ENCODE measurements at places on chromosomes 16 and 17.
A peak's percentile ranks its signal among the peaks of the same experiment; 100 is the strongest.

- DNase-seq: no peak
Observed at GRCh38 chr17:44741316-44741715, 17.5 kb upstream of the ADAM11 start.

GRCh38 chr16:80027007-80027965 is 426.7 kb upstream of the MAF start:
- DNase-seq: no peak

DNA sequence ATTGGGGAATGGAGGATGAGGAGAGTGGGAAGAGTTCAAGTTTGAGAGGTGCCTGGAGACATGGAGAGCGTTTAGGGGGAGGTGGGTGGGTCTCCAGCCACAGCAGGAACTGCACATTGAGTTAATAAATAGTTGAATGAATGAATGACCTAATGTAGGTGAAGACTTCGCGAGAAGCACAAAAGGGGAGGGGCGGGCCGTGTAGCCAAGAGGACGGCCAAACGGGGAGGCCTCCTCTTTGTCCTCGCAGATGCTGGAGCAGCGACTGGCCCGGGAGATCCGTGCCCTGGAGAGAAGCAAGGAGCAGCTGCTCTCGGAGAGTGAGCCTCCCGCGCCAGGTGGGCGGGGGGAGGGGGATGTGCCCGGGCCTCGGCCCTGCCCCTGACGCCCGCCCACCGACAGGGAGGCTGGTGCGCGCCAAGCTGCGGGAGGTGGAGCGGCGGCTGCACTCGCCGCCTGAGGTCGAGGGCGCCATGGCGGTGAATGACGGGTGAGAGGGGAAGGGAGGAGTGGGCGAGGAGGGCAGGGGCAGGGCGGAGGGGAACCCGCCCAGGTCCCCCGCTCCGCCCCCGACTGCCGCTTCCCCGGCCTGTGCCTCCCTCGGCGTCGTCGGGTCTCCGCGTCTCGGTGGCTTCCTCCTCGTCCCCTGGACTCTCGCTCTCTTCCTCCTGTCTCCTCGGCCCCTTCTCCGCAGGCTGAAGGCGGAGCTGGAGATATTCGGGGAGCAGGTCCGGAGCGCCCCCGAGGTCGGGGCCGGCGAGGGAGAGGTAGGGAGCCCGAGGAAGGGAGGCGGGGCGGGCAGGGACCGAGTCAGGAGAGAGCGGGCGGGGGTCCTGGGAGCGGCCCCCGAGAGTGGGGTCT is 12.9 kb downstream of the SYCE1L start:
- DNase-seq: peak; percentile 64

GRCh38 chr16:85498607-85499006 is 114.5 kb upstream of the GSE1 start:
- DNase-seq: no peak

GRCh38 chr17:82073446-82073845 is 7.8 kb upstream of the DUS1L start:
- no peak for DNase-seq

DNA sequence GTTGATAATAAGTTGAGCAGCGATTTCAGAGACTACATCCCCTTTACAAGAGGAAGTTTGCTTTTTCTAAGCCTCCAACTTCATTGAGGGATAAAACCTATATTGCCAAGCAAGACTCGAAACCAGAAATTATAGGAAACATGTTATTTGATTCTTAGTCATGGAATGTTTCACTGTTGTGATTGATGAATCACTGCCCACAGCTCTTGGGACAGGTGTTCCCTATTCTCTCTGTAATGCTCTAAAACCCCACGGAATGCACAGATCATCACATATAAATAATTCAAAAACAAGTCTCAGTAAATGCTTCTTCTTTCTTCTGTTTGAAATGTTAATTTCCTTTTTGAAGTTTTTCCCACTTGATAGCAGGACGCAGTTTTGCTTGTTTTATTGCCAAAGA is 809.5 kb upstream of the GOT2 start:
- no peak for DNase-seq

GRCh38 chr17:78739331-78739931 is 42.6 kb downstream of the CYTH1 start:
- DNase-seq: no peak

DNA sequence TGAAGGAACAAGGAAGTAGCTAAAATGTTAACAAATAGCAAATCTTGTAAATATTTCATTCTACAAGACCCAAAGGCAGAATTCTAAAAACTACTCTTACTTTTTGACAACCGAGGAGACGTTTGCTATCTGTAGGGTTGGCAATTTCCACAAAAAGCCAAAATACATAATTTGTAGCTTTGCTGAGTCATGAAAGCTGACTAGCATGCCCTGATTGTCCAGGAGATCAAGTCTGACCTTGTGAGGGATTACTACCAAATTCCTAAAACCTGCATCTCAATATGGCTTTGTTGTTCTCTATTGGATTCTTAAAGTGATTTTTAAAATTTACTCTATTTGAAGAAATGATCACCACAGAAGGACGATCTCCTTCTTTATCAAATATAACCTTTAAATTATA is 10.8 kb downstream of the DNAJA2 start:
- DNase-seq: no peak

GRCh38 chr17:44069974-44070454 is 521 bp upstream of the G6PC3 start:
- DNase-seq: no peak

DNA sequence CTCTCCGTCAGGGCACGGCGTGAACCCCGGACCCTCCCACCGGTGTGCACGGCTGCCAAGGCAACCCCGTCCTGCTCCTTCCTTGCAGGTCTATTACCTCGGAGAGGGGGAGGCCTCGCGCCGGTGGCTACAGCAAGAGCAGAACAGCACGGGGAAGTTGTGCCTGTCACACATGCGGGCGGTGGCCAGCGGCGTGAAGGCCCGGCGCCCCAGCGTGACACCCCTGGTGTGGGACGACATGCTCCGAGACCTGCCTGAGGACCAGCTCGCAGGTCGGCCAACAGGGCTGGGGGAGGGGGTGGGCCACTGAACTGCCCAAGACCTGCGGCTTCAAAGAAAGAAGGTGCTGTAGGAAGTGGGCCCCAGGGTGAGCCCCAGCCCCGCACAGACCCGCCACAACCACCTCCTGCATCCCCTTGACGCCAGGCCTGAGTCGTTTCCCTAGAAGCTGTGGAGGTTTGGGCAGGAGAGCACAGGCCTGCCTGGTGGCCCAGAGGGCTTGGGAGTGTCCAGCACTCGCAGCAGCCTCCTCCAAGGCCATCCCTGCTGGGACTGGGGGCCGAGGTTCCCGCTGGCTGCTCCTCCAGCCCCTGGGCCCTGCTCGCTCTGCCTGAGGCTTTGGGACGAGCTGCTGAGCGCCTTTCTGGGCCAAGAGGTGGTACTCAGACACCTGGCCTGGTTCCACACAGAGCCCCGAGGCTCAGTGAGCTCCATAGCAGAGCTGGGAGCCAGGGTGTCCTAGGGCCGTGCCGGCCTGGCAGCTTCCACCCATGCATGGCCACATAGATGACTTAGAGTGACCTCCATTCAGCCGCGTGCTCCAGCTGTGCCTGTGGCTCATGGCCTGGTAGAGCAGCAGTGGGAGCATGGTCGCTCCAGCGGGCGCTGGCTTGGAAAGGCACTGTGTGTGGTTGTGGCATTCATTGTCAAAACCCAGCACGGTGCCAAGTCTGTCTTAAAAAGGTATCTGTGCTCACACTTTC is 14.7 kb downstream of the CYBC1 start:
- no peak for DNase-seq

DNA sequence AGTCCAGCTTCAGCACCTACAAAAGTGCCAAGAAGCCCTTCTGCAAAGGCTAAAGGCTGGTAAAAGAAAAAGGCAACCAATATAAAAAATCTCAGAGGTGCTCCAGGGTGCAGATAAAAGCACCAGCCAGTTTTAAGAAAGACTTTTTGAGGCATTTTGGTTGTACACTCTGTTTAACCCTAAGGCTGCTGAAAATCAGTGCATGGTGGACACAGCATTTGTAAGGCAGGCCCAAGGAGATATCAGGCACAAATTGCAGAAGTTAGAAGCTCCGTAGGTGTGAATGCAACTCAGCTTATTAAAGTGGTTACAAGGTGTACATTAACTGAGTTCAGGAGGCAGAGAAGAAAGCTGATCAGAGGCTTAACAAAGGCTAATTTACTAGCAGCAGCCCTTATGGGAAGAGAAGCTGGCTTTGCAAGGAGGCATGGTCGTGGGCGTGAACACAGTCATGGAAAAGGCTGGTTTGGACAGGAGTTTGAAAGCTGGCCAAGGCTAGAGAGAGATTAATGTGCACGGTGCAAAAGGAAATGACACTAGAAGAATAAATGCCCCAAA is 21.1 kb downstream of the ACSM1 start:
- DNase-seq: peak; percentile 52

- no peak for DNase-seq
Observed at GRCh38 chr16:29028457-29029167, 43.8 kb downstream of the LAT start.

DNA sequence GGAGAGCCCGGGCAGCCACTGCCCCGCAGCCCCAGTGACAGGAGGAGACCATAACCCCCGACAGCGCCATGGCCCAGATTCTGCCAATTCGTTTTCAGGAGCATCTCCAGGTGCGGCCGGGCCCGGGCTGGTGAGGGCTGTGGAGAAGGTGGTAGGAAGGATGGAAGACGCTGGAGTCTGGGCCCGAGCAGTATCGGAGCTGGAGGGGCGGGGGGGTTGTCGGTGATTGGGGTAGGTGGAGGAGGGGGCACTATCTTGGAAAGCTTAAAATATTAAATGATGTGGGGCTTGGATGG is 317 bp downstream of the CLTC start:
- DNase-seq: no peak

- DNase-seq: no peak
Observed at GRCh38 chr16:62029947-62030346, 6.3 kb downstream of the CDH8 start.

- no peak for DNase-seq
Observed at GRCh38 chr16:11624636-11625607, 38.2 kb upstream of the LITAF start.

DNA sequence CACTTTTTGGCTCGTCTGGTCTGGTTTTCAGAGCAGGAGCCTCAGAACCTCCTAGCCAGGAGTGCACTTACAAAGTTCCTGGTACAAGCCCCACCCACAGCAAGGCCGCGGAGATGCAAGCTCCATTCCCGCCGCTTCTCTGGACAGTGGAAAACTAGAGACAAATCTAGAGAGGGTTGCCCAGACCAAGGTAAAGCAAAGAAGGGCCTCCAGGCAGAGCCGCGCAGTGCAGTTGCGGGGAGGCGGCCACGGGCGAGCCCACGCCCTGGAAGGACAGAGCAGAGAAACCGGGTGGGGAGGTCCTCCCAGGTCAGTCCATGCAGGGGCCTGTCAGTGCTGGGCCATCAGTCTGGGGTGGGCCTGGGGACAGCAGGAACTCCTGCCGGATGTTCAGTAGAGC is 11.0 kb upstream of the OSGIN1 start:
- no peak for DNase-seq

GRCh38 chr16:66084306-66084705 is 282.2 kb upstream of the CDH5 start:
- DNase-seq: no peak

GRCh38 chr16:278863-279366 is 1.5 kb upstream of the ARHGDIG start:
- DNase-seq: peak; percentile 50

GRCh38 chr17:1767358-1767757 is 5.5 kb downstream of the SERPINF1 start:
- no peak for DNase-seq

DNA sequence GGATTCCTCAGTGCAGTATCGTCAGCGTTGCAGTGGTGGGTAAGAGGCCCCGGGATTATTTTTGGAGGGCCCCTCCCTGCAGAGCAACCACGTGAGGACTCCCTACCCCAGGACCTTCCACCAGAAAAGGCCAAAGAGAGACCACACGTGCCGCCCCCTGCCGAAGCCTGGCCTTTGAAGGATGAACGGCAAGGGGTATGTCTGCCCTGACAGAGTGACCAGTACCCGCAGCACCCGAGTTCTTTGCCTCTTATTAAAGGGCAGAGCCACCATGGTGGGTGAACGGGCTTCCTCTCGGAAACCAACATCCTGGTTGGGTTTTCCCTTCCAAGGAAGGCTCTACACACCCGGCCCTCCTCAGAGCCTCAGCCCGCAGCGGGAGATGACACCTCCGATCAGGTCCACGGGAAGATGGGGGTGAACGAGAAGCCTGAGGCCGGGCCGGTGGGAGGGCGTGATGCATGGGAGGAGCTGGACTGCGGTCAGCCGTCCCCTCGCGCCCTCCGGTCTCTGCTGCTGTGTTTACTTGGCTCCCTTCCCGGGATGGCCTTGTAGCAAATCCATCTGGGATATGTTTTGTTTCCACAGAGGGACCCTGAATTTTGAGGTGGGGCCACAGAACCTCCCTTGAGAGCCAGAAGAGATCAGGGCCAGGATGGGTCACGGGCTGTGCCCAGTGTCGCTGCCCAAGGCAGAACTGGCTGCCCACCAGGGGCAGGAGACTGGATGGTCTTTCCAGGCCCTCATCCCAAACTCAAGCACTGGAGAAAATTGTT is 49.1 kb downstream of the TBC1D16 start:
- DNase-seq: no peak

DNA sequence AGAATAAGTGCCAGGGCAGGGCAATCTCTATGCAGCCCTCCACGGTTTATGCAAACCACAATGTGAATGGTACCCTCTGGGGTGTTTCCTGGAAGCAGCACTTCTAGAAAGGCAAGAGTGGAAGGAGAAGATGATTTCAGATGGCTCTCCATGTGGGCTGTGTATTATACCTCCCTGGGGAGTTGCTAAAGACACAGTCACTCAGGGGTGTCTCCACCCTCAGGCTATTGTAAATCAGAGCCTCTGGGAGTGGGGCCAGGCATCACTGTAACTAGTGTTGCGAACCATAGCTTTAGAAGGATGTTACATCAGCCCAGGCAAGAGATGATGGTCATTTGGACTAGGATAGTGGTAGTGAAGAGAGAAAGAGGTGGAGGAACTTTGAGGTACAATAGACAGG is 83.3 kb upstream of the ZKSCAN2 start:
- DNase-seq: no peak

DNA sequence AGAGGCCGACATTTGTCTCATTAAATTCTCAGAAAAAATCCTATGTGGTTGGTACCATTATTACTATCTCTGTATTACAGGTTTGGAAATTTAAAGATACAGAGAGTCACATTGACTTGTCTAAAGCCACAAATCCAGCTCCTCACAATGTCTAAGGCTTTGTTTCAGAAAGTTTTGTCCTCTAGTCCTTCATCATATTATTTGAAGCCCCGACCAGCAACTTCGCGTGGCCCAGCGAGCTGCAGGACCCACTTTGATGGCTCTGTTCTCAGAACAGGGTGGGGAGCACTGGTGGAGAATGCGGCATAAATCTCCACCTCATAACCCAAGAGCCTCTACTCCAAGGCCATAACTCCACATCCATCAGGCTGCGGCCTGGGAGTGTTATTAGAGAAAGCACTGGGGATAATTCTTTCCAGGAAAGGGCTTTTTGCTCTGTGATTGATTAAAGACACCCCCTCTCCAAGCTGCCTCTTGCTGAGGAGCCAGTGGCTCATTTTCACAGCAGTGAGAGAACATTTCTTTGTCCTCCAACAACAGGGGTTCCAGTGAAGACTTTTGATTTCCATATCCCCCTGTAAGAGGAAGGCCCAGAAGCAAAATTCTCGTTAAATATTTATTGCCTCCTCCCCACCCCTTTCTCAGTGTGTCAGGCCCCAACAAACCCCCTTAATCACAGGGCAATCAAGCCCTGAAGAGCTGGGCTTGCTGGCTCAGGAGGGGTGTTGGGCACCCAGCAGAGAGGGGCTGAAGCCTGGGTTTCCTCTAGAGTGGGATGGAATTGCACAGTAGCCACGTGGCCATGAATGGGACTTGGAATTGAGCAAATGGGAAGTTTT is 113.7 kb upstream of the CDH11 start:
- DNase-seq: no peak
